AG04450 (cell line): ENCODE measurements at places on chromosomes 7 and 10.

DNA sequence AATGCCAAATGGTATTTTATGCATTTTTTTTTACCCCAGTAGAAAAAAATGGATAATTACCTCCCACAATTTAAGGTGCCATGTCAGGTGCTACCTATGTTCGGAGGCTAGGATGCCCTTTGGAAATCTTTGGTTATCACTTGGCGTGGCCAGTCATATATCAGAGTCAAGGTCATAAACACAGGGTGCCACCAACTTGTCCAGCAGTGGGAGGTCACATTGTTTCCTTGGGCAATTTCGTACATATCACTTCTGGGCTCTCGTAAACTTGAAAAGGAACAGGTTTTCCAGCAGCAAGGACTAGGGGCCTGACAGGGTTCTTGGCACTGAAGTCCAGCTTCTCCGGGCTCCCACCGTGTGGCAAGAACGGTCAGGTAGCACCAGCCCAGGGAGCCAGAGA is 48.0 kb upstream of the BHLHA15 start:
- DNase-seq: no peak

GRCh38 chr7:152869041-152869676 is 109.6 kb downstream of the ACTR3B start:
- no peak for DNase-seq

GRCh38 chr7:157176771-157177170 is 38.0 kb downstream of the UBE3C start:
- no peak for DNase-seq

- no peak for DNase-seq
These were observed 97.3 kb upstream of the PDLIM1 start for GRCh38 chr10:95388109-95388471.

DNA sequence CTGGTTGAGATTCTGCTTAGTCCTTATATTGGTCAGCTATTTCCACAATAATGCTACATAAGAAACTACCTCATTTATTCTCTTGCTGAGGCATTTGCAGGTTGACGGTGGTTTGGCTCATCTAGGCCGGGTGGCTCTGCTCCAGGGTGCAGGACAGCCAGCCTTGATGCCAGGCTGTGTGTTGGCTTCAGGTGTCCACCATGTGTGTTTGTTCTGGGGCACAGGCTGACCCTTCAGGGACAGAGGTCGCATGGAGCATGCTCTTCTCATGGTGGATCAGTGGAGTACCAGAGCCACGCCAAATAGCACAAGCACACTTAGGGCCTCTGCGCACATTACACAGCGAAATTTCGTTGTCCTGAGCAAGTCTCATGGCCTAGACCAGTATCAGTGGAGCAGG is 249.9 kb downstream of the LRMDA start:
- DNase-seq: no peak

GRCh38 chr7:72394016-72394415 is 18.1 kb downstream of the CALN1 start:
- DNase-seq: no peak

DNA sequence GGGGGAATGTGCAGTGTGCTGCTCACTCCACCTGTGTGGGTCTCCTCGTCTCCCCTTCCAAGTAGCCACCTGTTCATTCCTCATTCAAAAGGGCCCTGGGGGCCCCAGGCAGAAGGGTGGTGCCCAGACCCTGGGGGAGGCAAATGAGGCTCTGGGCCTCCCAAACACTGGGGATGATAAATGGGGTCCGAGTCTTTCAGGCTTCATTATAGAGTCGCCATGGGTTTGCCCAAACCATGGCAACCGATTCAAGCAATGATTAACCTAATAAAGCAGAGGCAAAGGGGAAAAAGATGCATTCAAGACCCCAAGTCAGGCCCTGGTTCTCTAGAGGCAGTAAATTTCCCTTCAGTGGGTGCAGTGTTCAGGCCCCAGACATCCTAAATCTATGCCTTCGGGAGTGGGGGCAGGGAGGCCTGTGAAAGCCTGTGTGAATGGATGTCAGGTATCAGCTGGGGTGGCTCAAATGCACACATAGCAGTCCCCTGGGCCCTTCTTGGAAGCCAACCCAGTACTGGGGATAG is 10.4 kb downstream of the NEUROG3 start:
- DNase-seq: no peak

- no peak for DNase-seq
These were observed 500.2 kb downstream of the GLRX3 start for GRCh38 chr10:130636313-130636930.

GRCh38 chr10:30781670-30782121 is 152.1 kb upstream of the LYZL2 start:
- DNase-seq: no peak

DNA sequence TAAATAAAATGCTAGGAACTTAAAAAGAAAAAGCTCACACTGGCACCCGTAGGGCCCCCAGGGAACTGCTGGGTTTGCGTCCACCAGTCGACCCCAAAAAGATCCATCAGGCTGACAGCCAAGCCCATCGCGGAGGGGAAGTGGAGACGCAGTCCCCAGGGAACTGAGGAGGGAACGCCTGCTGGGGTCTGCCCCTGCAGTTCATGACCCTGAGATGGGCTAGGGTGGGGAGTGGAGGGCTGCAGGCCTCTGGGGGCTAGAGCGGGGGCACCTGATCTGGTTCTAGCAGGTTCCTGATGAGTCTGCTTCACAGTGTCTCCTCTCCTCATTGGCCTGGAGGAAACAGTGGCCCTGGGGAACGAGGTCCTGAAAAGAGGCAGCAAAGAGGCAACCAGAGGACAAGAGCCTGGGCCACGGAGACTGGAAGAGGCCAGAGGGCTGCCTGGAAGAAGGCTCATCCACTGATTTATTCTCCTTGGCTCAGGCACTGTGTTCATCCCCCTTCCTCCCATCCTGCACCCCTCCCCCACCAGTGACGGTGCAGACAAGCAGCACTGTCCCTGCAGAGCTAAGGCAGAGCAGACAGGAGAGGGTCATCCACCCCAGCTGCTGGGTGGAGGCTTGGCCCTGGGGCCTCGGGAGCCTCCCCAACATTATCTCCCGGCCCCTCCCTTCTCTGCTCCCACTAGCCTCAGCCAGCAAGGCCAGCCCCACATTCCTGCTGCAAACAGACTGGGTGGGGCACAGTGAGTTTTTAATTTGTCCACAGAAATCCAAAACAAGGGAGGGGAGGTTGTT is 24.7 kb upstream of the HSPA12A start:
- no peak for DNase-seq

- no peak for DNase-seq
These were observed 868.4 kb upstream of the C7orf33 start for GRCh38 chr7:147721962-147722830.

DNA sequence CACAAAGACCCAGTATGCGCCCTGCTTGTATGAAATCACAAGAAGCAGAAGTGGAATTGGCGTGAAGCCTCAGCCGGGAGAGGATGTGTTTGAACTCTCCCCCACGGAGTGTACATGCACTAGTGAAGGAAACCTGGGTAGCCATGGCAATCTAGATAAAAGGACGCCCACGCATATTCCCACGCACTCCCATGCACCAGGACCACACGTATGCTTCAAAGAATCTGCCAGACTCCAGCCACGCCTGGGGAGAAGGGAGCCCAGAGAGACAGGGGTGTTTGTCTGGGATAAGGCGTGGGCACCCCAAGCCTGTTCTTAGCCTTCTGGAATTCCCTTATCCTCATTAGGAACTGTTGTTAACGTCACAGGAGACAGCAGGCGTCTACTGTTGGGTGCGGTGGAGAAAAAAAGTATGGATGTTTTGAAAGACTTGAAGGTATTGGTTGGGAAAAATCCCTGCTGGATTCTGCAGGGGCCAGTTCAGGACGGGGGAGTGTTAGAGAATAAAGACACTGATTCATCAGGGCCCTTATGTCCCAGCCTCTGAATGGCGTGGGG is 28.9 kb upstream of the ECHDC3 start:
- DNase-seq: no peak

- DNase-seq: no peak
These were observed 35.6 kb upstream of the SLC29A3 start for GRCh38 chr10:71283410-71283809.

DNA sequence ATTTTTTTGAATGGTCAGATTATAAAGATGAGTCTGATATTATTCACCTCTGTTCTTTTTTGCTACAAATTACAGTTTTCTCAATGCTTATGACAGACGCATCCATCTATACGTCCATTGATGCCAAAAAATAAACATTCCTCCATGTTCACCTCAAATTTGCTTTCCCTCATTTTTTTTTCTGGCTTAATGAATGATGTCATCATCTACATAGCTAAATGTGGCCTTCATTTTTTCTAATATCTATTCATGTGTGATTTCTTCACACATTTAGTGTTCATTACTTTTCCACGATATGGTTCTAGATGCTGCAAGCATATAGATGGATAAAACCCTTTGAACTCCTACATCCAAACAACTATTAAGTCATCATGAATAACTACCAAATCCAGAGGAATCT is 163.1 kb downstream of the MAGI2 start:
- DNase-seq: no peak

DNA sequence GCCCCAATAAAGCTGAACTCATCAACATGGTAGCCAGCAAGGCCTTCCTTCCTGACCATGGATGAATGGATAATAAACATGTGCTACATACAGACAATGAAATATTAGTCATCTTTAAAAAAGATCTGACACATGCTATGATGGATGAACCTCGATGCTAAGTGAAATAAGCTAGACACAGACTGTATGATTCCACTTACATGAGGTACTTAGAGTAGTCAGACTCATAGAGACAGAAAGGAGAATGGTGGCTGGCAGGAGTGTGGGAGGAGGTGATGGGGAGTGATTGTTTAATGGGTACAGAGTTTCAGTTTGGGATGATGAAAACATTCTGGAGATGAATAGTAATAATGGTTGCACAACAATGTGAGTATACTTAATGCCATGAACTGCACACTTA is 114.1 kb upstream of the SORCS3 start:
- no peak for DNase-seq

GRCh38 chr7:107676249-107676648 is 15.6 kb downstream of the SLC26A4 start:
- DNase-seq: no peak

GRCh38 chr7:94239661-94240234 is 154.9 kb upstream of the COL1A2 start:
- DNase-seq: no peak

GRCh38 chr7:121608785-121609184 is 212.7 kb upstream of the FAM3C start:
- no peak for DNase-seq

GRCh38 chr7:5637415-5637814 is 144.0 kb downstream of the RNF216 start:
- no peak for DNase-seq

DNA sequence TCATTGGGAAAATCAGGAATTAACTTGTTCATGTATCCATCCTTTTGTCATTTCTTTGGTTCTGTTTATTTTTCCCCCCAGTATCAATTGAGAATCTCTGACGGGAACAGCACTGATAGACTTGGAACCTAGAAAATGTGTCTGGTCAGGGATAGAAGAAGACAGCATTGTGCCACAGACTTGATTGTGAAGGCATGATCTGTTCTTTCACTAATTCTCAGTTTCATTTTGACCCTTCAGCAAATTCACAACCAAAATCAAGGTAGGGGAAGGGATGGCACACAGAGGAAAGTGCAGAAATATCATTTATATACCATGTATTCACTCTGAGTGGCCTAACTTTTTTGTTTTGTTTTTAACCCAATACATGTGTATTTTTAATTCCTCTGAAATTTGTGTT is 106.8 kb downstream of the WNT2 start:
- DNase-seq: no peak

DNA sequence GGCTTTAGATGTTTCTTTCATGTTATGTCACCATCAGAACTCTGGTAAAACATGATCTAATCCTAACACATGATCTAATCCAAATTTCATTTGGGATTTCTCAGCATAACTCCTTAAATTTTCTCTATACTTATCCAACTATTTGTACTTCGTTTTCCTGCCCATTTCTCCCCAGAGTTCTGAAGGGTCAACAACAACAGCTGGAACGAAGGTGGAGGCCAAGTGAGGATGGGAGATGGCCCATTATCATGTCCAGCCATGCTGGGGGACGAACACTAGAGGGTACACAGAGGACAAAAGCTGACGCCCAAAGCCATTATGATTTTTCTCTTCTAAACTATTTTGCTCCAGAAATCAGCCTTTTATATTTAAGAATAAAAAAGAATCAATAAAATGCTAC is 185.4 kb downstream of the DOCK4 start:
- DNase-seq: no peak

DNA sequence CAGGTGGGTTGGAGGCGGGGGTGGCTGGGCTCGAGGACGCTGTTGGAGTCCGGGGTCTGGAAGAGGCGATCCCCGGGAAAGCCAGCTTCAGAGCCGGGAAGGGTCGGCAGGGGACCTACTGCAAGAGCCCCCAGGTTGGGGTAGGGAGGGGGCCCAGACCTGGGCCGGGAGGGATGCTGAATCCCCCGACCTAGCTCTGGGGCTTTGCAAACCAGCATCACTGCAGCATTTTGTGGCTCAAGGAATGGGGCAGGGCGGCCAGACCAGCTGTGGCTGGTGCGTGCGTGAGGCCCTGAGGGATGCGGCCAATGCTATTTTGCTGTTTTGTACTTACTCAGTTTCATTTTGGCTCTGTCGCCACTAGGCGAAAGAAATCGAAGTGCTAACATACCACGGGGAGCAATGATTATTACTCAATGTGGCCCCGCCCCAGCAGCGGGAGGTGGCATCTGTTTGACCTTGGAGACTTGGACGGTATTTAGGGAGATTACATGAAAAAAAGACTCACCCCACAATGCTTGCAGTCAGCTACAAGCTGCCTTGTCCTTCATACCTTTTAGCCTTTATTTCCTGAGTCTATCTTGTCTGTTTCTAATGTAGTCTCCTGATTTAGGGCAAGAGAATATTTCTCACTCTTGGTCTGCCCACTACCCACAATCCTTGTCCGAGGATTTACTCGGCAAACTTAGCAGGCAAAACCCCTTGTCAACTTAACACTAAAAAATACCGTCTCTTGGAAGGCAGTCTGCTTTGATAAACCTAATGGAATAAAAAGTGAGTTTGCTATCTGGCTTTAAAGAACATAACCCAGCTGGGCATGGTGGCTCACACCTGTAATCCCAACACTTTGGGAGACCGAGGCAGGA is 16.2 kb downstream of the HSPB1 start:
- DNase-seq: peak; percentile 76
